Ureter (tissue), 1 donor: ENCODE measurements at places on chromosomes 3 and 15. TPM values are rescaled to one million over a fixed set of nuclear protein-coding genes. Genes with fewer than 3 reads are reported as not detected.

- no peak for DNase-seq
Measured at GRCh38 chr3:39548282-39548681, 80.8 kb downstream of the MOBP start.

DNA sequence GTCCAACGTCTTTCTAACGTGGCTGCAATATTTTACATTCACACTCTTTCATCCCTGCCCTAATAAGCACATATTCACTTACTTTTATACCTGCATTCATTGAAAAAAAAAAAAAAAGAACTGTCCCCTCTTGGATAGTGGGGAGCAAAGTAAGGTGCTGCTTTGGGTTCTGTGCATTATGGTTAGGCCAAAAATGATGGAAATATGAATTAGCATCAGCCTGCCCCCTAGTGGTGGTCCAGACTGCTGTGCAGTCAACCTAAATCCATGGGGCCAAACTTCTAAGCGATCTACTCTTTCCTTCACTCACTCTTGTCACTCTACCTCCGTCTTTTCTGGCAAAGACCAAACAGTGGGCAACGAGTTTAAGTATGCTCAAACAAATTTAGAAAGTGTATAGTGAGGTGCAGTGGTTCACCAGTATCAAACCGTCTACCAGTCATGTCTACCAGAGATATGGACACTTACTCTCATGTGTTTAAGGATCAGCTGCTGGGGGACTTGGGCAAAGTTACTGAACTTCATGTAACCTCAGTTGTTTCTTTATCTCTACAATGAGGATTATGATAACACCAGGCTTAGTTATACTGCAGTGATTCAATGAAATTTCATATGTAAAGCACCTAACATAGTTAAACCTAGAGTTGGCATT lies 61.5 kb upstream of the GRM7 start:
- DNase-seq: no peak

DNA sequence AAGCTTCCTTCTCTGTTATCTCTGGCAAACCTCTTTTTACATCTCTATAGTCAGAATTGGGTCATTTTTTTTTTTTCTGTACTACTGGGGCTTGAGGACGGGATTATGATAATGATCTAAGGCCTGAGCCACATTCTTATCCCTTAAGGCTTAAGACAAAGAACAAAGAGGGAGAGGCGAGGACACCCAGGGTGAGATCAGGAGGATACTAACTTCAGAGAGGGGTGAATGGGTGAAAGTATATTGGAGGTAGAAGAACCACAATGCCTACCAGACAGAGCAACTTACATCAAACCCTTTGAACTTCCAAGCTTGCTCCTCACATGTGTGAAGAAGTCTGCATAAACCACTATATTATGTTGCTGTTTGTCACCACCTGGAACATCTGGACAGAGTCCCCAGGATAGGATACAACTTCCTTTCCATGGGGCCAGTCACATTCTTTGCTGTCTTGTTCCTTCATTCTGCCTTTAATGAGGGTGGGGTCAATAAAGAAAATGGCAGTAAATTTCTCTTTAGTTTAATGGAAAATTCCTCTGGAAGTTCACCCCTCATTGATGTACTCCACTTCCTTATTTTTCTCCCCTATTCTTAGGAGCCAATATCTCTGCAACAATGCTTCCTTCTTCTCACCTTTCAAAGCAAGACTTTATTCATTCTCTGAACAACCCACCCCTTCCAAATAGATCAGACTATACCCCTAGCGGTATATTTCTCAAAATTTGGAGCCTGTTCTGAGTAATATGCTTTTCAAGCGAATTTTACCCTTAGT lies 9.1 kb upstream of the PDCD6IP start:
- DNase-seq: no peak

GRCh38 chr15:87576486-87577176 lies 679.9 kb downstream of the NTRK3 start:
- no peak for DNase-seq

GRCh38 chr3:56468184-56469106 lies at the start of gene ERC2:
Gene ERC2 (minus strand): TSS chr3:56468467.
- DNase-seq: no peak

- no peak for DNase-seq
Measured at GRCh38 chr3:188007897-188008296, 146.1 kb upstream of the LPP start.

- no peak for DNase-seq
Measured at GRCh38 chr3:102299125-102299877, 135.5 kb upstream of the ZPLD1 start.

- DNase-seq: peak; percentile 80
Measured at GRCh38 chr3:42190701-42191442, 75.1 kb downstream of the CCK start.

DNA sequence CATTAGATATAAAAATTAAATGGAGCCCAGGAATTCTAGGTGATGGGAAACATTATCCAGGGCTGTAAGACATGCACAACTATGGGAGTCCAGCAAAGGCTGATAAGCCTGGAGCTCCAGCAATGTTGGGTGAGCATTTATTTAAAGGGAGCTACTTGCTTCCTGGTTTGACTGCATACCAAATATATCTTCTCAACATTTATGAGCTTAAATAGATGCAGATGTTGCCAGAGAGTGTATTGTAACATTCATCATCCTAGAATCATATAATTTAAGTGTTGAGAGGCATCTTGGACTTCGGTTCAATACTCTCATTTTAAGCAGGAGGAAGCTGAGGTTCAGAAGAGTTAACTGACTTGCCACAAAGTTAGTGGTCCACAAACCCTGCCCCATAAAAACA lies 12.2 kb upstream of the POLR2M start:
- no peak for DNase-seq

- no peak for DNase-seq
Measured at GRCh38 chr15:58548308-58549012, 116.7 kb downstream of the LIPC start.

GRCh38 chr15:76162036-76162398 lies 102.2 kb downstream of the TMEM266 start:
- DNase-seq: no peak

DNA sequence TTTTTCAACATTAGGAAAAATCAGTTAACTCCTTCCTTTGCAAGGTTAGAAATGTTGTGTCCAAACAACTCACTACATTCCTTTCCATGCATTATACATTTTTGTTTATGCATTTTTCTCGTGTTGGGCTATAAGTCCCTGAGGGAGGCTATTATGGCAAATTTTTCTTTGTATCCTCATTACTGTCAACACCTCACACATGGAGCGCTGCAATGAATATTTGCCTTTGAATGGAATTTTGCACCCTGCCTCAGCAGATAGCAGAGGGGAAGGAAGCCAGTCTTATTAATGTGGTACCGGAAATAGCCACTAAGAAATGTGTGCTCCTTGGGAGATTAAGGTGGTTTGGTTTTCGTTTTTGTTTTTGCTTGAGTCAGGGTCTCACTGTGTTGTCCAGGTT lies 134.7 kb downstream of the THSD4 start:
- DNase-seq: no peak

GRCh38 chr3:7190095-7190494 lies 329.2 kb downstream of the GRM7 start:
- DNase-seq: no peak

GRCh38 chr3:123805504-123805903 lies 78.6 kb downstream of the MYLK start:
- no peak for DNase-seq

- DNase-seq: no peak
Measured at GRCh38 chr15:36479200-36479896, 100.1 kb upstream of the CDIN1 start.

- DNase-seq: no peak
Measured at GRCh38 chr3:2657971-2658370, 452.2 kb downstream of the IL5RA start.

The EPHA6 gene
- 13.2 TPM for total RNA-seq

The MUC20 gene
- 84.4 TPM for total RNA-seq

The LINGO1 gene
- 1.7 TPM for total RNA-seq

The ARIH2 gene
- total RNA-seq: 123 TPM

The TOP2B gene
- 192 TPM for total RNA-seq

The ZIC4 gene
- total RNA-seq: not detected

The GOLGA6L4 gene
- total RNA-seq: 9.1 TPM

The COL7A1 gene
- 62.9 TPM for total RNA-seq
